Left lobe of liver (tissue), 2 donors: ENCODE measurements at places on chromosomes 4 and X. TPM values are rescaled to one million over a fixed set of nuclear protein-coding genes. Genes with fewer than 3 reads are reported as not detected.

The RASL11B gene
- 0.60 TPM for total RNA-seq

DNA sequence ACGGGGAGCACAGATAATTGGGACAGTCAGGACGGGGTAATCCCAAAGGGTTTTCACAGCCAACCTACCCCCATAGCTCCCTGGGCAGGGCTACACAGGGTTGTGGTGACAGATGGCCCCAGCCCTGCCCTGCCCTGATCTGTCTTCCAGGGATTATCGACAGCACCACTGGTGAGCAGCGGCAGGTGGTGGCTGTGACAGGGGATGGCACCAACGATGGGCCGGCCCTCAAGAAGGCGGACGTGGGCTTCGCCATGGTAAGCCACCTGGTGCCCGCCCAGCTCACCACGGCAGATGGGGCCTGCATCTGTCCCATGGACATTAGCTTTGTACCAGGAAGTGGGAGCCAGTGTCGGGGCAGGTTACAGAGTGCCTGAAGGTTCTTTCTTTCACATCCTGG, 39.3 kb downstream of the ATP2B3 start:
- DNase-seq: no peak

The ZCCHC18 gene
- total RNA-seq: not detected

- no peak for DNase-seq
Observed at GRCh38 chrX:1455948-1456280, 3.2 kb upstream of the ASMTL start.

The TLR6 gene
- total RNA-seq: 1.5 TPM

GRCh38 chr4:2067446-2068197, 8.5 kb downstream of the NAT8L start:
- DNase-seq: no peak

DNA sequence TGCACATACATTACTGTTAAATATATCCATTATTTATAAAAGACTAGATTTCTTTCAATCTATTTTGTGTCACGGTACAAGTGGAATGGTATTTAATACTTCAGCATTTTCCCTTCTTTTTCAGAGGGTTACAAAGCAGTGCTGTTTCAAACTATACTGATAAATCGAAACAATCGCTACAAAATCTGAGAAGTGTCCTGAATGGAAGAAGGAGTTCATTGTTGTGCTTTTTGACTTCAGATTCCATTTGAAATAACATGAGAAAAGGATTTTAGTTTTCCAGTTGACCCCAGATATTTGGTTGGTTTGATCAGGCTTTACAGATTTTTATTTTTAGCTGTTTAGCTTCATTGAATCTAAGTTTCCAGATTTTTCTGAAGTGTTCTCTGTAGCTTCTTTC, 292.1 kb upstream of the ANKRD50 start:
- DNase-seq: no peak

DNA sequence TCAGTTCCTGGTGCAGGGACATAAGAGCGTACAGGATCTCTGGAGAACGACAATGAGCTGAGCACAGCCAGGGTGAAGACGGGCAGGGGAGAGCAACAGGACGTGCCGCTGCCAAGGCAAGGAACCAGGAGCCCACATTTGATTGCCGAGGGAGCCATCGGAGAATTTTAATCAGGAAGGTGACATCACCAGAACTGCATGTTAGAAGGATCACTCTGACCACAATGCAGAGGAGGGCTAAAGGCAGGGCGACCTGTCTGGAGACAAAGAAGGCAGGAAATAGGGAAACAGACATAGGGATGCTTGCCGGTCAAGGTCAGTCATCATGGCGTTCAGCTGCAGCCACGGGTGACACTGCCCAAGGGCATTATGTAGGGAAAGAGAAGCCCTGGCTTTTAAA, 81.4 kb downstream of the RBM47 start:
- no peak for DNase-seq

The UGT2A3 gene
- total RNA-seq: 16.6 TPM
